NCI-H1930 (cell line): ENCODE measurements at places on chromosomes 11 and 22.

DNA sequence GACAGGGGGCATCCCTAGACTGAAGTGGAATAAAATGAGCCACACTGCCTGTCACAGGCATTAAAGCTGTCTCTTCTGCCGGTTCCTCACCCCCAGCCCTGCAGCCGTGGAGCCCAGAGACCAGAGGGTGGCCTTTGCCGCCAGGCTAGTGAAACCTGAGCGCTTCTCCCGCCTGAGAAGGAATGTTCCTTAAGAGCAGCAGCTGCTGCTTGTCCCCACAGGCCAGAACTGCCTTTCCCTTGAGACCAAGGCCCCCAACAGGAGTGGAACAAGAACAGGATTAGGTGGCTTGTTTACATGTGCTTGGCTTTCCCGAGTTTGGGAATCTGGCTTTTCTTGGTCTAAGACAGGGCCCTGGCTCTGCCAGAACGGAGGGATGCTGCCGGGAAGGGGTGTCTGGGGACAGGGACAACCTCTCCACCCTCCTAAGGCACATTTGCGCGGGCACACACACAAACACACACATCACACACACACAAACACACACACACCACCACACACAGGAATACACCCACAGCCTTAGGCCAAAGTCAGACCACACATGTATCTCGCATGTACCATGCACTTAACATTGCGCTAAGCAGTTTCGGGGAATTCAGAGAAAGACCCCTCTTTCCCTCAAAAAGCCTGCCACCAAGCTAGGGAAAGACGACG is 91.8 kb downstream of the FEZ1 start:
- DNase-seq: no peak

GRCh38 chr11:396948-397548 is 3.0 kb downstream of the PKP3 start:
- DNase-seq: peak; percentile 89

GRCh38 chr11:95641495-95641894 is 148.1 kb downstream of the FAM76B start:
- DNase-seq: no peak

DNA sequence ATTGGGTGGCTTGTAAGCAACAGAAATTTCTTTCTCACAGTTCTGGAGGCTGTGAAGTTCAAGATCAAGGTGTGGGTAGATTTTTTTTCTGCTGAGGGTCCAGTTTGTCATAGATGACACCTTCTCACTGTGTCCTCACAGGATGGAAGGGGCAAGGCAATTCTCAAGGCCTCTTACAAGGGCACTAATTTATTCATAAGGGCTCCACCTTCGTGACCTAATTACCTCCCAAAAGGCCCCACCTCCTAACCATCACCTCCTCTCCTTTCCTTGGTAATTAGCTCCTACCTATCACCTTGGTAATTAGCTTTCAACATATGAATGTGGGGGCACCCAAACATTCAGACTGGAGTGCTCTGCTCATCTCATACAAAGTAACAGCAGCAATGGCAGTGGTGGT is 92.3 kb upstream of the CD44 start:
- DNase-seq: no peak

DNA sequence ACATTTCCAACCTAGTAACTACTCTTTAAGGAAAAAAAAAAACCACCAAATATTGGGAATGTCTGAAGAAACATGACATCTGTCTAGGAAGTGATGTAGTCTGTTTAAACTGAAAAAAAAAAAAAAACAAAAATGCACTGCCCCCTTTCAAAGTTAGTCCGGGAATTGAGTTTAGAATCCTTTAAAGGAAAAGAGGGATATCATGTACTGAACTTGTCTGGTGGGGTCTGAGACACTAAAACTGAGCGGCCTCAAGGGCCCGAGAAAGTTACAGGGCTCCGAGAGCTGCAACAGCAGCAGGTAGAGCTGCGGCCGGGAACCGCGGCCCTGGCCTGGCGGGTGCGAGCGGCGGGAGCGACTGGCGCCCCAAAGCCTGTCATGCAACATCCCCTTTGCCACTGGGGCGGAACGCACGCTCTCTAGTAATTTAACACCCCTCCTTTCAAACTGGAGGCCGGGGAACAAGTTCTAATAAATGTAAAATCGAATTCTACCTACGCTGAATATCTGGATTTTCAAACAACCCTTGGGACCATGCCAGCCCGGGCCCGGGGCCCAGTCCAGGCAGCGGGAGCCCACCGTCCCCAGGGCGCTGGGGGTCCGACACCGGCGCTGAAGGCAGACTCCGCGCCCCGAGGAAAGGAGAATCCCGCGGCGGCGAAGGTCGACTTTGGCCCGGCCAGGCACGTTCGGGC is 736 bp downstream of the RDX start:
- no peak for DNase-seq

GRCh38 chr22:37675930-37676735 is 697 bp downstream of the LGALS1 start:
- no peak for DNase-seq

GRCh38 chr11:22922672-22923071 is 62.4 kb upstream of the CCDC179 start:
- DNase-seq: no peak

DNA sequence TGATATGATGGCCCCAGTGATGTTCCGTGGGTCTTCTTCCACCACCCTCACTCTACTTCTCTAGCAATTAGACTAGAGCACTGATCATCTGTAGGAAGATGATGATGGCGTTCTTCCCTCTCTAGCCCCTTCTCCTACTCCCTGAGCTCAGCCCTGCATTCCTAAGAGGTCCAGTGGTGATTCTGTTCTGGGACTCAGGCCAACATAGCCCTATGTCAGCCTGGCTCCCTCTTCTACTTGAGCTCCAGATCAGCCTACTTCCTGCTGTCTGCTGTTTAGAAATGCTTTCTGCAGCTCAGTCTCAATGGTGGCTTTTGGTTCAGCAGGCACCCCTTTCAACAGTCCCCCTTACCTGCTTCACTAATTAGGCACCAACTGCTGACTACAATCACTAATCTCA is 86.1 kb upstream of the ZBED5 start:
- no peak for DNase-seq

GRCh38 chr11:43012606-43013005 is 299.2 kb upstream of the API5 start:
- DNase-seq: no peak

- no peak for DNase-seq
Observed at GRCh38 chr11:19921976-19922688, 209.5 kb downstream of the NAV2 start.

- DNase-seq: no peak
Observed at GRCh38 chr22:32985899-32986765, 72.0 kb downstream of the SYN3 start.

DNA sequence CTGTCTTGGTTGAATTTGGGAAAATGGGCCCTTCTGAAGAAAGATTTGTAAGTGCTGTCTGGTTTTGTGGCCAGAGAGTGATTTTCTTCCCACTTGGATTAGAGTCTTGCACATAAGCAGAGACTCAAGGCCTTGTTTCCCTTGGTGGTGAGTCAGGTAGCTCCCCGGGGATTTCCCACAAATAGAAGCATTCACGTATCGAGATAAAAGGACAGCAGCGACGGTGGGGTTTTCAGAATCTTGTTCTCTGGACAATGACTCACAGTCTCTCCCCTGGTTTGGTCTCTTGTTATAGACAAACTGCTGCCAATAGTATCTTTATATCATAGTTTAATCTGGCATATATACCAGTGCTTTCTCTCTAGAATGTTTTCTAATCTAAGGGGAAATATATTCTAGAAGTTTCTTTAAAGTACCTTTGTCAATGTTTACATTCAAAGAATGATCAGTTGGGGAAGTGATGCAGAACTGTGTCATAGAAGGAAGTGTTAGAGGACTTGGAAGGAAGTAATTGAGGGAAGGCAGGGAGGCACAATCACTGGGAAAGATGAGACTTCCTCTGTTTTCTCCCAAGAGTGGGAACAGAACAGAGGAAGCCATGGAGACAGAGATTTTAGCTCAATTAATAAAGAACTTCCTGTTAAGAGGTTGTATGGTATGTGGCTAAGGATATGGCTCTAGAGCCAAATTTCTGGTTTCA is 18.1 kb downstream of the POLA2 start:
- no peak for DNase-seq

- no peak for DNase-seq
Observed at GRCh38 chr22:35154937-35155387, 89.0 kb downstream of the ISX start.

GRCh38 chr22:46674906-46675305 is 54.7 kb downstream of the GRAMD4 start:
- DNase-seq: no peak

DNA sequence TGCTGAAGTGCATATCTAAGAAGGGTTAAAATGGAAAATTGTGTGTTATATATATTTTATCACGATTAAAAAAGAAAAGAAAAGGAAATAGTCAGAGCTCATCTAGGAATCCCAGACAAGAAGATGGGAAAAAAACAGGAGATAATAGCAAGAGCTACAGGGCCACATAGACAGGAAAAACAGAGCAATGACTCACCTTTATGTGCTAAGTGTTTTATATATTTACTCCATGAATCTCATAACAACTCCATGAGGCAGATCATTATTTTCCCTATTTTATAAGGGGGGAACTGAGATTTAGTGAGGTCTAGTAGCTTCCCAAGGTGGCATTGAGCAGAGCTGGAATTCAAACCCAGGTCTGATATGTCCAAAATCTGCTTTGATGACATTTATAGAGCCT is 18.1 kb upstream of the ELF5 start:
- DNase-seq: no peak

- no peak for DNase-seq
Observed at GRCh38 chr22:35498026-35498800, 42.4 kb upstream of the RASD2 start.

GRCh38 chr11:69642549-69642912 is 1.6 kb downstream of the CCND1 start:
- no peak for DNase-seq

DNA sequence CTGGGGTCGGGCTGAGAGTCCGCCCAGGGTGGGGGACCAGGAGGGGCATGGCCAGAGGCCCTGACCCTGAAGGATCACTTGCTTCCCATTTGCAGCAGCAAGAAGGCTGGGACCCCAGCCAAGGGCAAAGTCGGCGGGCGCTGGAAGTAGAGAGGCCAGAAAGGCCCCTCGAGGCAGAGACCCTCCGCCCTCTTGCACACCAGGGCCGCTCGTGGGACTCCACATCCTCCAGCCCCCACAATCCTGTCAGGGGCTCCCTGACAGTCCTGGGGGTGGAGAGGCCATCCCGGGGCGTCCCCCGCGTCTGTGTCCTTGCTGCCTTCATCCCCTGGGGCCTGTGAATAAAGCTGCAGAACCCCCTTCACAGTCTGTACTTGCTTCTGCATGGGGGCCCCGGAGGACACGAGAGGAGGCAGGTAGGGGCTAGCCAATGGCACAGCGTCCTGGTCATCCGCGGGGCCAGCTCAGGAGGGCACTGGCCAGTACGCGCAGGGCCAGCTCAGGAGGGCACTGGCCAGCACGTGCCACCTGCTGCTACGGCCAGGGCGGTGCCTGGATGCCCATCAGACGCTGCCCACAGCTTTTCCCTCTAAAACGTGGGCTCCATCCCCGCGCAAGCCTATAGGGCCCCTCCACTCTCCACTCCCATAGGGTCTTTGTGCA is 8.7 kb upstream of the MRPL23 start:
- no peak for DNase-seq

DNA sequence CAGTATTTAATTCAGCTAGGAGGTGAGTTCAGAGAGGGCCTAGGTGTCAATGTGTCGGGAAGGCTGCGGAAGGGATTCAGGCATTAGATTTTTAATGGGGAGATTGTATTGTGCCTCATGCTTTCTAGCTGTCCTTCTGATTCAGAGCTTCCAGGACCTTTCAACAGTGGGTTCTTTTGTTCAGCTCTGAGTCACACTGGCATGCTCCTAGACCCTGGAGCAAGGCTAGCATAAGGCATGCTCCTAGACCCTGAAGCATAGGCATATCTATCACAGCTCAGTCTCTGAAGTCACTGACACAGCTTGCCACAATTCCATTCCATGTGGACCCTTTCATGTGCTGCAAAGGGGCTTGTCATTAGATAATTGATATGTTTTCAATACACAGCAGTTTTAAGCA is 396.9 kb downstream of the RAB38 start:
- no peak for DNase-seq

DNA sequence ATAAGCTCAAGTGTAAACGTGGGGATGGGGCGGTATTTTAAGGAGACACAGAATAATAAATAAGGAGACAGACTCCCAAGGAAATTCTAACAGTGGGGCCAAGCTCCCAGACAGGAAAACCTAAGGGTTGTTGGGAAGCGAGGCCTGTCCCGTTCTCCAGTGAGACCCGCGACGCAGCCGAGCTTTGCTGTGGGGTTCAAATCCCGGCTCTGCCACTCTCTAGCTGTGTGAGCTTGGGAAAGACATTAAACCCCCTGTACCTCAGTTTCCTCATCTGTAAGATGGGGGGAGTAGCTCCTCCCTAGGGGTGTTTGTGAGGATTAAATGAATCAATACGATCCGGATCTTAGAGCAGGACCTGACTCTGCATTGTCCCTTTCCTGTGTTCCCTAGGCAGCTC is 106.8 kb downstream of the TRIM29 start:
- DNase-seq: no peak

DNA sequence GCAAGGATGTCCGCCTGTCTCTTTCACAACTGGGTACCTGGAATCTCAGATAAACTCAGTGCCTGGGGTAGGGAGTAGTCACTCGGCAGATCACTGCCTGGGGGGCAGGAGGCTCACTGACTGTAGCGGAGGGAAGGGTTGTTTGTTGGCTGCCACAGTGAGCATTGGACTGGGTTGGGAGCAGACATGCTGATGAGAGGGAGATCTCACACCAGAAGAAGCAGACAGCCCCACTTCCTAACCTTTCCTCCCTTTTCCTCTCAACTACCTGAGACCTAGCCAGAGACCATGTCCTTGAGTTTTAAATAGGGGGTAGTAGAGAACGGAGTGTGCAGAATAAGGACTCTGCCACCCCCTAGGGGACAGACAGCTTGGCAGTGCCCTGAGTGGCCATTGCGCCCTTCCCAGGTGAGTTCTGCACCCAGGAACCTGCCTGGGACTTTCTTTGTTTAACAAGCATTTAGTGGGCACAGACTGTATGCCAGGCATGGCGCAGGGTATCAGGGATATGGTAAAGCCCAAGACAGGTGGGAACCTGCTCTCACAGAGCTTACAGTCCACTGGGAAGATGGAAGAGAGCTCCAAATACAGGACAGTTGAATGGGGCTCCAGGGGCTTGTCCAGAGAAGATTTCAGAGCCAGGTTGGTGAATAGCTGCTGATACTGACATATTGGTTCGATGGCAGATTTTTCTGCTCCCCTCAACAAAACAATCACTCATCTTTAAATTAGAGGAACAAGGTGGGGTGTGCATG is 115.7 kb upstream of the NNMT start:
- DNase-seq: no peak

GRCh38 chr22:27159716-27160295 is 502.4 kb downstream of the MIAT start:
- DNase-seq: no peak

DNA sequence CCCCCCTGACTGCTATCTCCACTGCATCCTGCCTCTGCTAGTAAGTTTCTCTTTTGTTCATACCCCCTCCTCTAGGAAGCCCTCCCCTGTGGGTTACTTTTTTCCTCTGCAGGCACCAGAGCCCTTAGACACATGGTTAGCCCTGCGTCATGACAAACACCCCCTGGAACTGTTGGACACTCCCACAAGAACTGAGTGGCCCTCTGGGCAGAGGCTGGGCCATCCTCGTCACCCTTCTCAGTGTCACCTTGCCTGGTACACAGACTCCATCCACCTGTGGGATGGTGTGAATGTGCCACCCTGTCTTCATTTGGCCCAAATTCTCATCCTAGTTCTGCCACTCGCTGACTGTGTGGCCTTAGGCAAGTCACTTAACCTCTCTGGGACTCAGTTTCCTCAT is 4.1 kb upstream of the RAB3IL1 start:
- DNase-seq: no peak

- DNase-seq: no peak
Observed at GRCh38 chr11:10931761-10932670, 74.2 kb upstream of the ZBED5 start.
